Inflammatory macrophage treated with lipopolysaccharide for 1 hour (primary cell): ENCODE measurements at places on chromosomes 16 and 17.

GRCh38 chr16:23158114-23158513, 8.9 kb upstream of the USP31 start:
- DNase-seq: no peak

- no peak for DNase-seq
Measured at GRCh38 chr17:76840884-76841775, 27.1 kb upstream of the MGAT5B start.

GRCh38 chr17:59155439-59156177, at the start of gene PRR11:
Gene PRR11, plus strand, starts transcription at chr17:59155746. Its CDS starts 14,007 bp downstream, at chr17:59169753.
- peak; percentile 98 for DNase-seq

DNA sequence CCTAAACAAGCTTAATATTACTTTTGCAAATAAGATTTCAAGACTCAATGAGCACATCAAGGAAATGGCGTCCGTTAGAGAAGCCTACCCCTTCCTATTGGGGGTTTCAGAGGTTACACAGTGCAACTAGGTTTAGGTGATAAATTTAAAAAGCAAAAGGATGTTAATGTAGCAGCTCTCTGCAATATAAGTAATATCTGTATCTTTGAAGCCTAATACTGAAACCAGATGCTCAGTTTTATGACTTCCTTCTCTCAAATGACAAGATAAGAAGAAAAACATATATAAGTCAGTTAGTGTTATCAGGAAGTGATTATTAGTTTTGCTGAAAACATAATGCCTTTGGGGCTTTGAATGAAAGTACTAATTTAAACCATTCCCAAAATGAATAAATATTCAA, 54.3 kb upstream of the MED13 start:
- DNase-seq: no peak

- DNase-seq: no peak
Measured at GRCh38 chr16:21646721-21647561, 5.5 kb downstream of the IGSF6 start.

GRCh38 chr17:66527335-66527734, 224.9 kb downstream of the PRKCA start:
- DNase-seq: no peak

DNA sequence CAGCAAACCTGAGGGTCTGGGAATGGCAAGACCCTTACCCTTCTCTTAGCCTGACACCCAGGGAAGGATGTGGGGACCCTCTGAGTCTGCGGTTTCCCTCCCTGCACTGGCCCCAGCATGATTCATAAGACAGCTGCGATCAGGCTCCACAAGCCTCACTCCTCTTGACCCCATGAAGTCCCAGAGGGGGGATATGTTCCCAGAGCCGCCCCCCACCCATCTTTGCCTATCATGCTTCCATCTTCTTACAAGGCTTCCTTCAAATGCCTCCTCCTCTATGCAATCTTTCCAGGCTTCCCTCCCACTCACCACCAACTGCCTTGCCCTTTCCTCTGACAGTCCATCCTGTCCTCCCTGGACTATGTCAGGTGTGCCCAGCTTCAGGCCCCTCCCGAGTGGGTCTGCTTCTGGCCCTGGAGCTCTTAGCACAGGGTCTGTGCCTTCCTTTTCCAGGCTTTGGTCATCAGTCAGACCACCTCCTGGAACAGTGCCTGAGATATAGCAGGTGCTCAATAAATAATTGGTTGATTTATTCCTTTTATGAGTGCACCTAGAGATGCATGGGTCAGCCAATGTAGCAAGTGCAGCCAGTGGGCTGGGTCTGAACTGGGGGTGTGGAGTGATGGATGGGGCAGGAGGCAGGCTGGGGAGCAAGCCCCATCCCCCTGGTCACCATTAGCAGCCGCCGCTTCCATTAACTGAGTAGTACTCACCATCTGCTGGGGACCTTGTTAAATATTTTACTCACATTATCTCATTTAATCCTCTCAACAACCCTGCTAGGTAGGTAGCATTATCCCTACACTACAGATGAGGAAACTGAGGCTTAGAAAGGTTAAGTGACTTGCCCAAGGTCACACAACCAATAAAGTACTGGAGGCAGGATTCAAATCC, 8.4 kb downstream of the DLX3 start:
- DNase-seq: no peak

DNA sequence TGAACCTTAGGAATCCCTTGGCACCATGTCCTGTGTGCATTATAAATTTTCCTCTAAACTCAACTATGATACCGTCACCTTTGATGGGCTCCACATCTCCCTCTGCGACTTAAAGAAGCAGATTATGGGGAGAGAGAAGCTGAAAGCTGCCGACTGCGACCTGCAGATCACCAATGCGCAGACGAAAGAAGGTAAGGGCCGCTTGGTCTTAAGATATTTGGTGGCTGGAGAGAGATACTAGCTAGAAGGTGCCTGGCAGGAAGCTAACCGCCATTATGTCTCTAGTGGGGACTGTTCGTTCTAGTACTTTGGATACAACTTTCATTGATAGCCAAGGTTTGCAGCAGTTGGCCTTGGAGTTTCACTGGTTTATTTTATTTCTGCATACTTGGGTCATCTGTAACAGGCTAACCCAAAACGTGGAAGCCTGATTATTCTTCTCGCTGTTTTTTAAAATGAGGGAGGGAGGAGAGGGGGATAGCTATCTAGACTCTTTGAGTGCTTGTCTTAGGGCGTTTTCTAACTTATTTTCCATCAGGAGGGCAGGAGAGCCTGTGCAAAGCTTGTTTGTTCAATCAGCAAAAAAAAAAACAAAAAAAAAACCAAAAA, 1.3 kb downstream of the RBBP6 start:
- DNase-seq: peak; percentile 30

GRCh38 chr17:39376434-39376833, 25.0 kb downstream of the FBXL20 start:
- DNase-seq: no peak

- DNase-seq: peak; percentile 27
Measured at GRCh38 chr17:56912105-56912999, 1.5 kb downstream of the TRIM25 start.

DNA sequence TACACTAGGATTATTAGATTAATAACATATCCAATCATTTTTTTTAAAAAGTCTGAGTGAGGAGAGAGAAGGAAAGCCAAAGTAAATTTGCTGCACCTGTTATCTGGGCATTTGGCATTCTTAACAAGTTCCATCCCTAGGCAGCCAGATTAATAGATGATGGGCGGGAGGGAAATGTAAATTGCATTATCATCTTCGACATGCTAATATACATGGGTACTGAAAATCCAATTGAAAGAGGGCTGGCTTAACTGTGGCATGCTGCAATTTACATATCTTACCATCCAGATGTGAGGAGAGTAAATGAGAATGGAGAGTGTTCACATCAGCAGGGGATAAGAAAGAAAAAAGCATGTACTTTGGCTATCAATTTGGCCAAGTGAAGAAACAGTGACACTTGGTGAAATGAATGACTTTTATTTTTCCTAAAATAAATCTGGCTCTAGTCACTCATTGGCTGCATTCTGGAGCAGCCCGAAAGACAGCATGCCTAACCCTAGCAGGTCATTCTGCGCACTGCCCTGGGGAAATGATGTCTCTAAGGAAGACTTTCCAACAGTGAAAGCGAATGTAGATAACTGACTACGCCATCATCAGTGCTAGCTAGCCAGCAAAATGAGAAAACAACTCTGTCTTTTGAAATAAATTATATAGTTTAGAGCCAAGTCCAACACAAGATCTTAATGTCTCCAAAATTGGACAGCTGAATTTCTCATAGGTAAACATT, 57.9 kb downstream of the HYDIN start:
- DNase-seq: no peak

- DNase-seq: no peak
Measured at GRCh38 chr17:1504866-1505265, 11.5 kb downstream of the INPP5K start.

DNA sequence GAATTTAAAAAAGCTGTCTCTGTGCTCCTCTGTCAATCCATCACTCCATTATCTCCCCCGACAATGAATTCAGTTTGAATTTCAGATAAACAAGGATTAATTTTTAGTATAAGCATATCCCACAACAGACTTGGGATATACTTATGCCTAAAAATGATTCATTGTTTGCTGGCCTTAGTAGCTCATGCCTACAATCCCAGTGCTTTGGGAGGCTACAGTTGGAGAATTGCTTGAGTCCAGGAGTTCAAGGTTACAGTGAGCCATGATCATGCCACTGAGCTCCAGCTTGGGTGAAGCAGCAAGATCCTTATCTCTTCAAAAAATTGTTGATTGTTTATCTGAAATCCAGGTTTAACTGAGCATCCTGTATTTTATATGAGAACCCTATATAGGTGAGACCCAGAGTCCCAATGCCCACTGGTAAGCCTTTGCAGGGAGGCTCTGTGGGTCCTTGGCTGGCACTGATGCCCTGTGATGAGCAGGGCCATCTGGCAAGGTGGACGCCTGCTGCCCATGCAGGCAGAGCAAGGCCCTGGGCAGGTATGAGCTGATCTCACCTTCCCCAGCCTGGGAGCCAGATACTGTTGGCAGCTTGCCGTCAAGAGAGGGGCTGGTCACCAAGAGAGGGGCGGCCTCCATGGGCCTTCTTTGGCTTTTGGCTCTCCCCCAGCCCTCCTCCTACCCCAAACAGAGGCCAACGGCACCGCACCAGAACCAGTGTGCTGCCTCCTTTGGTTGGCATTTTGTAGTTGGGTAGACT, 158.7 kb downstream of the SEC14L1 start:
- no peak for DNase-seq

- DNase-seq: peak; percentile 30
Measured at GRCh38 chr16:81181013-81181720, 57.3 kb upstream of the BCO1 start.

GRCh38 chr16:8957063-8957397, 6.7 kb downstream of the USP7 start:
- peak; percentile 73 for DNase-seq

DNA sequence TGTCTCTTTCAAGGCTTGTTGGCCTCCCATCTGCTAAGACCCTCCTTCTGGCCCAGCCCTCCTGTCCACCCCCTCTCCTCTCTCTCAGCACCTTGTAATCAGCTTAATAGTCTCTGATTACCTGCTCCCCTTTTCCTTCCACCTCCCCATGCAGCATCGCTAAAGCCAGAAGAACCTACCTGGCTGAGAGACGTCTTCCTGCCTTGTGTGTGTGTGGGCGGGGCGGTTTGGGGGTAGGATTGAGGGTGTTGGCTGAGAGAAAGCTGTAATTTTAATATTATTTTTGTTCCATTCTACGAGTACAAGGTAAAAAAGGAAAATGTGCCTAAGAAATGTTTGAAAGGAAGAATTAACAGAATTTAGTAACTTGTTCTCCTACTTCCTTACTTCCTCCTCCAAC, 3.4 kb downstream of the DNAH9 start:
- DNase-seq: no peak

GRCh38 chr17:1590747-1591473, 28.3 kb upstream of the PITPNA start:
- DNase-seq: no peak

DNA sequence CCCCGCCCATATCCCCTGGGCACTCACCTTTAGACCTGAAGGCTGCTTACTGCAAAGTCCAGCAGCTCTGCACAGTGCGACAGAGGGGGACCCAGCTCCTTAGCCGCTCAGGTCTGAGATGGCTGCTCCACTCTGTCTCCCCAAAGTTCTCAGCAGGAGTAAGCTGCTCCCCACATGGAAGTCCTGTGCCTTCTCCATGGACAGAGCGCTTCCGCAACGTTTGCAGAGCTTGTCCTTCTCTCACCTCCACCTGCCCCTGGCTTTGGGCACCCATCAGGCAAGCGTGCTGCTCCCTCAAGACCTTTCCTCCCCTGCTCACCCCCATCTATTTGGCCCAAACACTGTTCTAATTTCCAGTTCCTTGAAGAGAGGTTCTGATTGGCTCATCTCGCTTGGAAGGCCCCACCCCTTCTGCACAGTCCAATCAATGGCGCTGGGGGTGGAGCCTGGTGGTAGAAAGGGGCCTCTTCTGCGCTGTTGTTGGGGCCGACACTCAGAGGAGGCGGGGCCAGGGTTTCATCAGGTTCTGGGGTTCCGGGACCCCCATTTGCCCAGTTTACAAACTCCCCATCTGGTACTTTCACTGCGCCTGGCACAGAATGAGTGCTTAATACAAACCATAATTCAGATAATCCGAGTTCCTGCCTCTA, 137.2 kb downstream of the CYLD start:
- no peak for DNase-seq

DNA sequence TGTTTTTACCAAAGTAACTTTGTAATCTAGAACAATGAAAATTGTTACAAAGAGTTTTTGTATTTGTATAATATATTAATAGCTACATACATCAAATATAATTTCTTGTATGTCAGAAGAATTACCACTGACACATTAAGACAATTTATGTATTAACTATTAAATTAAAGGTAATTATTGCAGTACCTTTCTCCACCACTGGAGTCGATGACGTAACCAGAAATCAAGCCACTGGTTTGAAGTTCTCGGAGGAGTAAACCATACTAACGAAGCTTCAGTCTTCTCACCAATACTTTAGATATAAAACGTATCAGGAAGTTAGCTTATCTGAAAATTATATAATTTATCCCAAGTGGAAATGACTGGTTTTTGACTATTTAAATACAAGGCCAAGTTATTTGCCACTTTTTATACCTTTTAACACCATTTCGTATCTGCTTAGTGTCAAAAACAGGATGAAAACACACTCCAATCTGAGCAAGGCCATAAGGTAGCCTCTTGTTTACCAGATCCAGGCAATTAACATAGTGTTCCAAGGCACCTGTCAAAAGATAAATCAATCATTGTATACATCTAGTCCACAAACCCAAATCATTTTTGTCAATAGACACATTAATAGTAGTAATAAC, 4.3 kb downstream of the POLG2 start:
- DNase-seq: peak; percentile 72

GRCh38 chr17:59601130-59601529, 18.6 kb upstream of the CLTC start:
- no peak for DNase-seq

DNA sequence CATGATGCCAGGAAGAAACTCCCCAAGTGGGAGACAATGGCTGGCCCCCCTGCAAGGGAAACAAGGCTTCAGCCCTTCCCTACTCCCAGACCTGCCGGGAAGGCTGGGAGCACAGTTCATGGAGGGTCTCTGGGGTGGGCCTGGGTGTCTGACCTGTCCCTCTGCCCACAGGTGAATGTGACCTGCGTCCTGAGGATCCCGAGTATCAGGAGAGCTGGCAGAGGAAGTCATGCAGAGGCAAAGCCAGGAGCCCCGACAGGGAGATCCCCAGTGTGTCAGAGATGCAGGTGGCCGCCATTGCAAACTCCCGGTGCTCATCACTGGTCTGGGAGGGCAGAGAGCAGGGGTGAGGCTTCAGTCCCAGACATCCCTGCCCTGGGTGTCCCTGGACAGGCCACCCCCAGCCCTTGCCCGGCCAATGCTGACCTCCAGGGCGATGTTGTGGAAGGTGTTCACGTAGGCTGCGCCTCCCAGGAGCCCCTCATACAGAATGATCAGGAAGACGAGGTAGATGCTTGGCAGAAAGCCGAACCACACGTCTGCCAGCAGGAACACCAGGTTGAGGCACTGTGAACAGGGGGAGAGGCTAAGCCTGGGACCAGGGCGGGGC, 5.3 kb upstream of the NPIPB7 start:
- no peak for DNase-seq

- no peak for DNase-seq
Measured at GRCh38 chr17:49191409-49191916, 18.9 kb downstream of the GNGT2 start.

GRCh38 chr16:87713451-87714229, 52.1 kb downstream of the KLHDC4 start:
- peak; percentile 1 for DNase-seq
